ENCODE measurements at places on chromosomes 4 and X.
A peak's percentile ranks its signal among the peaks of the same experiment; 100 is the strongest.

DNA sequence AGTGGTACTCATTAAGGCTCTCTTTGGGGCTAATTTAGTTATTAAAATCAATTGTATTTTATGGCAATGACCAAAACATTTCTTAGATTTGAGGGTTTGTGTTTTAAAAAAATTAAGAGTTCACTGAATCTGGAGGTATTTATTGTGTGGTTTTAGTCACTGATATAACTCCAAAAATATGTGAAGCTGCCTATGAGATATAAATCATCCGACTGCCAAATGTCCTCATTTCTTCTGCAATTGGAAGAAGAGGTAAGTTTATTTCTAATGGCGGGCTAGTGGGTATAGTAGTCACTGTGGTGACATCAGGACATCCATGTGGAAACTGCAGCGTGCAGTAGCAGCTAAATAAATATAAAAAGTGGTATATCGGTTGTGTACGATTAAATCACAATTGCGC is 205.5 kb downstream of the MID1 start:
- DNase-seq = no peak
- H3K27me3 ChIP-seq = no peaks in the 10 kb centered on the region
- no peaks in the 10 kb centered on the region for H3K4me1 ChIP-seq
- H3K36me3 ChIP-seq = no peaks in the 10 kb centered on the region

DNA sequence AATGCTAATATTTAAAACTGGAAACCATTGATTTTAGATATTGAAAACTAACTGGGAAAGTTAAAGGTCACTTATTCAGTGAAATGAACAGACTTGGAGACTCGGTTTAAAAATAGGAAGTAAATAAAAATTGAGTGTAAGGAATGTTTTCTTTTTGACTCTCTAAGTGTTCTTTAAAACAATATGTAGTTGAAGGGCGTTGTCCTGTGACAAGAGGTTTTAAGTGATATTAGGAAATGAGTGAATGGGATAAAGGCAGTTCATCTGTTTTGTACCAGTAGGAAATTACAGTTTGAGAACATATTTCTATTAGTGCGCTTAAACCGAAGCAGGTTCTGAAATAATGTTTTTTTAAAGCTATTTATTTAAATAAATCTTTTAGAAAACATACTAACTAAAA is 77.2 kb downstream of the ARFIP1 start:
- H3K4me1 ChIP-seq = peaks cover 2% of the 10 kb centered on the region
- H3K27me3 ChIP-seq = no peaks in the 10 kb centered on the region
- no peak overlapping the region for H3K27ac ChIP-seq

DNA sequence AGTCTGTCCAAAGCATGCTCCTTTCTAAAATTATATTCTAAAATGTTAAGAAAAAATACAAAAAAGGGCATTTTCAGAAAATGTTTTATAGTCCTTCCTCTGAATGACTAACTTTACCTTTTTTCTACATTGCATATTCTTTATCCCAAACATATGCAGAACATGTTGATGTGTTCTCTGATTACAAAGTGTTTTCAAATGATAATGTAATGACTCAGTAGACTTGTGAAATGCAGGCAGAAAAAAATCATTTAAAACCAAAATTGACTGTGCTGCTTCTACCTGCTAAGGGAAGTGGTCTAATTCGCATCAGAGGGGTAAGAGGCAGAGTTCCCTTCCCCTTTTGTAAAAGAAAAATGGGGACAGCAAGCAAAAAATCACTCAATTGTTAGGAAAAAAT is 22.7 kb upstream of the YTHDC1 start:
- peak; percentile 48 for DNase-seq
- H3K27ac ChIP-seq = peak overlapping the region; percentile 16
- no peaks in the 10 kb centered on the region for H3K4me1 ChIP-seq
- H3K4me3 ChIP-seq = no peak overlapping the region

GRCh38 chr4:69095301-69095731 is 958 bp upstream of the UGT2B7 start:
- no peak for DNase-seq
- no peaks in the 10 kb centered on the region for H3K27me3 ChIP-seq

DNA sequence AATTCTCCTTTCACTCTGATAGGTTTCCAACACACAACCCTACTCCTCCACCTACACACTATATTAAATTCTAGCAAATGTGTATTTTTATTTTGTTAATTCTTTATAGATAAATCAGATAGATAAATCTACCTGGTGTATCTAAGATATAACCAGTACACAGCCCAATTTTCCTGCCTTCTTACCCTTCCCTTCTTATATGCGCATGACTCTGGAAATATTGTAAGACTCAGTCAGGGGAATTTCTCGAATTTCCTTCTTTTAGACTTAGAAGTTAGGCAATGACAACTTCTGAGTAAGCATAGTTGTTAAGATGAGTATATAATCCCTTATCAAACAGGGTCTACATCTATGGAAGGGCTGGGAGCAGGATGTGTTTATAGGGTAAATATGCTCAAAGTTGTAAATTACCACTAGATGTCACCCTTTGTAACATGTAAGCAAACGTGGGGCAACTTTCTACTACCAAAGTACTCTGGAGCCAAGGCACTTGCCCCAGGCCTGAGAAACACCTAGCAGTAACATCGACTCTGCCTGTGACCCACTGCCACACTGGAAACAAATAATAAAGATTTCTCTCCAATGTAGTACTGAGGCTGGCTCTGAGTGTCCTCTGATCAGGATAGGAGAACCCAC is 444.7 kb downstream of the IQCM start:
- peak; percentile 80 for DNase-seq
- H3K27ac ChIP-seq = no peak overlapping the region
- no peaks in the 10 kb centered on the region for H3K36me3 ChIP-seq
- H3K4me1 ChIP-seq = no peaks in the 10 kb centered on the region

DNA sequence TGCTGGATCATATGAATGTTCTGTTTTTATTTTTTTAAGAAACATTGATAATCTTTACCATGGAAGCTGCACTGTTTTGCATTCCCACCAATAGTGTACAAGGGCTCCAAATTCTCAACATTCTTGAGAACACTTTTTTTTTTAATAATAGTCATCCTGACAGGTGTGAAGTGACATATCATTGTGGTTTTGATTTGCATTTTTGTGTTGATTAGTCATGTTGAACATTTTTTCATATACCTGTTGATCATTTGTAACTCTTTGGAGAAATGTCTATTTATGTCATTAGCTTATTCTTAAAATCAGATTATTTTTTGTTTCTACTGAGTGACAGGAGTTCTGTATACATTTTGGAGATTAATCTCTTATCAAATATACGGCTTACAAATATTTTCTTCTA is 408.5 kb downstream of the GLUD2 start:
- no peaks in the 10 kb centered on the region for H3K36me3 ChIP-seq
- no peak overlapping the region for H3K4me3 ChIP-seq
- no peaks in the 10 kb centered on the region for H3K4me1 ChIP-seq
- no peak for DNase-seq

DNA sequence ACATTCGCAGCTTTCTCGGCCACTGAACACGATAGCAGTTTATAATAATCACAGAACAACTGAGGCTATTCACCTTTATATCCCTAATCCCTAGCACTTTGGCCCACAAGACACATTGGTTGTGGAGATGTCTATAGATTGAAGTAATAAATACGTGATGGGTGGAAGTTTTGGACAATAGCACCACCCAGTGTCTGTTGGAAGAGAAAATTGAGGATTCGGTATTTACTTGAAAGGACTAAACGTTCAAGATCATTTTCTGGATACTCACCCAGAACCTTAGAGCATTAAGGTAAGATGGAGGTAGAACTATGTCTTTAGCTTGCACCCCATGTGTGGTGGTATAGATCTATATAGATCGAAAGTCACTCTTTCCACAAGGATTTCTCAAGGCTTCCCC is 787 bp upstream of the TMSB15A start:
- DNase-seq = peak; percentile 29
- H3K4me1 ChIP-seq = no peaks in the 10 kb centered on the region
- H3K36me3 ChIP-seq = no peaks in the 10 kb centered on the region
- no peak overlapping the region for H3K27ac ChIP-seq
- no peak overlapping the region for H3K4me3 ChIP-seq

GRCh38 chr4:99324979-99325378 is 3.8 kb upstream of the ADH1B start:
- H3K4me3 ChIP-seq = no peak overlapping the region
- no peaks in the 10 kb centered on the region for H3K36me3 ChIP-seq
- no peaks in the 10 kb centered on the region for H3K27me3 ChIP-seq
- H3K4me1 ChIP-seq = no peaks in the 10 kb centered on the region
- DNase-seq = no peak
- no peak overlapping the region for H3K27ac ChIP-seq

GRCh38 chr4:177638871-177639270 is 196.6 kb upstream of the AGA start:
- no peak overlapping the region for H3K27ac ChIP-seq
- no peak overlapping the region for H3K4me3 ChIP-seq
- no peaks in the 10 kb centered on the region for H3K36me3 ChIP-seq
- peak; percentile 5 for DNase-seq
- no peaks in the 10 kb centered on the region for H3K4me1 ChIP-seq
- H3K27me3 ChIP-seq = no peaks in the 10 kb centered on the region

- H3K4me3 ChIP-seq = no peak overlapping the region
- H3K27ac ChIP-seq = no peak overlapping the region
- H3K36me3 ChIP-seq = no peaks in the 10 kb centered on the region
- peak; percentile 26 for DNase-seq
- H3K4me1 ChIP-seq = no peaks in the 10 kb centered on the region
Measured at GRCh38 chrX:63128509-63128908, 222.6 kb downstream of the SPIN4 start.

DNA sequence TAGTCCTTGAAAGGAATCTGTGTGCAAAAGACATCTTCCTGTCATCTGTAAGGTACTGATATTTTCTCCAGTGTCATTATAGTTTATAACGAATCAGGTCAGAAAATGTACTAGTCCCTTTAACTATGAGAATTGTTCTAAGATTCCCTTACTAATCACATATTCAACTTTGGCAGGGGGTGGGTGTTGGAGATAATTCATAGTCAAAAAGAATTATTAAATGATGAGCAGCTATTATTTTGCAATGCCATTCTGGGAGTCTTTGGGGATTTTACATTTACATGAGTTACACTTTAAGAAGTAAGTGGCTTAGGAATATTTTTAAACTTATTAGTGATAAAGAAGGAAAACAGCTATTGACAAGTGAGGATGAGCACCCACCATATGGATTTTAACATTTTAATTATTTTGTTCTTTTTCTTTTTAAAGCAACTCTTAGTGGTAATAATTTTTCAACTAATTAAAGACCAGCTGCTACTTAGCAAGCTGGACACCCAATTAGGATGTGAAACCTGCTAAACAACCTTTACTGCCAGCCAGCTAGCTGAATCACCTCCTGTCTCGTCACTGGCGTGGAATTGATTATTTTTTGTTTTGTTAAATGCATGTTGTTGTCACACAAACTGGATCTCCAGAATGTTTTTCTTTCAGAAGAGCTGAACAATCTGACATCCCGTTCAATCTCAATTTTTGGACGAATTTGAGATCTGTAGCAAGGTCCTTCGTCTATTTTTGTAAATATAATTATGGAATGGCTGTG is 219.2 kb downstream of the ARAP2 start:
- no peaks in the 10 kb centered on the region for H3K36me3 ChIP-seq
- no peak overlapping the region for H3K27ac ChIP-seq
- H3K4me1 ChIP-seq = peaks cover 6% of the 10 kb centered on the region

GRCh38 chrX:119755981-119756533 is 2.3 kb upstream of the SOWAHD start:
- H3K27me3 ChIP-seq = peaks cover 3% of the 10 kb centered on the region
- no peaks in the 10 kb centered on the region for H3K36me3 ChIP-seq
- no peaks in the 10 kb centered on the region for H3K4me1 ChIP-seq
- no peak overlapping the region for H3K27ac ChIP-seq

GRCh38 chr4:129064717-129065116 is 28.6 kb downstream of the SCLT1 start:
- no peak overlapping the region for H3K4me3 ChIP-seq
- H3K4me1 ChIP-seq = no peaks in the 10 kb centered on the region
- no peaks in the 10 kb centered on the region for H3K27me3 ChIP-seq
- no peak overlapping the region for H3K27ac ChIP-seq

DNA sequence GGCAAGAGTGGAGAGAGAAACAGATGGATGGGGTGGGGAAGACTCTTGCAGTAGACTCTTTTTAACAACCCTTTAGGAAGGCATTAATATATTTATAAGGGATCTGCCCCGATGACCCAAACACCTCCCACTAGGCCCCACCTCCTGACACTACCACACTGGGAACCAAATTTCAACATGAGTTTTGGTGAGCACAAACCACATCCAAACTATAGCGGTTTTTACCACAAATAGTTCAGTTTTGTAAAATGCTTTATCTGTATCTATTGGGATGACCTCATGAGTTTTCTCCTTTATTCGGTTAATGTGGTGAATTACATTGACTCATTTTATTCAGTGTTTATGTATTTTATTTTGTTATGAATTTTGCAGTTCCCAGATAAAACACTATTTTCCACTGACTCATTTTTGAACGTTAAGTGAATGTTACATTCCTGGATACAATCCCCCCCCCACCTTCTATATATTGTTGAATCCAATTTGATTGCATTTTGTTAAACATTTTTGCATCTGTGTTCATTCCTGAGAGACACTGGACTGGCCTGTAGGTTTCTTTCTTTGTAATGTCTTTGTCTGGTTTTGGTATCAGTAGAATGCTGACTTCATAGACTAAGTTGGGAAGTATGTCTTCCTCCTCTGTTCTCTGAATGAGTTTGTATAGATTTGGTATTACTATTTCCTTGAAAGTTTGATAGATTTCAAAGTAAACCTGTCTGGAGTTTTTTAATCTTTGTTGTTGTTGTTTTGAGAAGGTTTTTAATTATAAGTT is 13.9 kb upstream of the CPLX1 start:
- H3K36me3 ChIP-seq = no peaks in the 10 kb centered on the region
- H3K27me3 ChIP-seq = no peaks in the 10 kb centered on the region
- no peak overlapping the region for H3K4me3 ChIP-seq
- no peak overlapping the region for H3K27ac ChIP-seq

GRCh38 chr4:51894059-51894645 is 51.2 kb downstream of the DCUN1D4 start:
- H3K27ac ChIP-seq = no peak overlapping the region
- H3K4me1 ChIP-seq = peaks cover 2% of the 10 kb centered on the region
- H3K36me3 ChIP-seq = no peaks in the 10 kb centered on the region
- no peak for DNase-seq
- no peaks in the 10 kb centered on the region for H3K27me3 ChIP-seq

- no peaks in the 10 kb centered on the region for H3K27me3 ChIP-seq
- DNase-seq = peak; percentile 52
- H3K4me3 ChIP-seq = no peak overlapping the region
- H3K36me3 ChIP-seq = no peaks in the 10 kb centered on the region
- no peak overlapping the region for H3K27ac ChIP-seq
- H3K4me1 ChIP-seq = no peaks in the 10 kb centered on the region
Measured at GRCh38 chrX:97026406-97026805, 142.7 kb downstream of the RPA4 start.

DNA sequence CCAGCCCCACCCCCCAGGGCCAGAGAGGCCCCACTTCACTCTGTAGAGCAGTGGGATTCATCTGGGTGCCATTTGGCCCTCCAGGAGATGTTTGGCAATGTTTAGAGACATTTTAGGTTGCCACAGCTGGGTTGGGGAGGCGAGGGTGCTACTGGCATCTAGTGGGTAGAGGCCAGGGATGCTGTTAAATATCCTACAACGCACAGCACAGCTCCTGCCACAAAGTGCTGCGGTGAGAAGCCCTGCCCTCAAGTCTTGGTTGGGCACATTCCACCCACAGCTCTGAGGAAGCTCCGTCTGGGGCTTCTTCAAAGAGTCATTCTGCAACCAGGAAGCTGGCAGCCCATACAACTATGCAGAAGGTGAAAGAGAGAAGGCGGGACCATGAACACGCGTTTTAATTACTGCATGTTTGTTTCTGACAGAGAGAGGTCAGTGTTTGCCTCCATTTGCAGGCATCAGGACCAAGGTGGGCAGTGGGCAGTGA is 48.1 kb upstream of the FAM9C start:
- no peak overlapping the region for H3K27ac ChIP-seq
- no peaks in the 10 kb centered on the region for H3K36me3 ChIP-seq
- DNase-seq = no peak
- H3K27me3 ChIP-seq = no peaks in the 10 kb centered on the region
- H3K4me3 ChIP-seq = no peak overlapping the region
- H3K4me1 ChIP-seq = no peaks in the 10 kb centered on the region

All from mesendoderm (in vitro differentiated cells).